ENCODE measurements at places on chromosomes 6 and 20. TPM values are rescaled to one million over a fixed set of nuclear protein-coding genes. Genes with fewer than 3 reads are reported as not detected.

Gene GNRH2
- polyA plus RNA-seq, result not detected

Gene CAGE1
- polyA plus RNA-seq, result not detected

Gene NRSN1
- not detected for polyA plus RNA-seq

Gene TUBB1
- 0.17 TPM for polyA plus RNA-seq

Gene SSR1
- 8.6 TPM for polyA plus RNA-seq

Gene RAD21L1
- not detected for polyA plus RNA-seq

GRCh38 chr6:167116109-167116837 lies 6.6 kb upstream of the CCR6 start:
- no peak for DNase-seq

DNA sequence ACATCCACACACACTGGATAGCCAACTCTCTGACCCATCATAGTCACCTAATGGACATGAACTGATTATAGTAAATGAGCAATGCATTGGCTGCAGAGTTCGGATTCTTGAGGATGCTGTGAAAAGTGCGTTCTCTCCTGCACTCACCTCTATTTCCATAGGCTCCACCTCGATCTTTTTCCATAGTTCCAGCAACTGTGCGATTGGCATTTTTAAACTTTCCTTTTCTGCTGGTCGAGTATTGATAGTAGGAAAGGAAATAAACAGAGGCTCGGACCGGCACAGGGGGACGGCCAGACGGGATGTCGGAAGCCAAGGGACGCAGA lies 94.4 kb downstream of the RNASET2 start:
- no peak for DNase-seq

DNA sequence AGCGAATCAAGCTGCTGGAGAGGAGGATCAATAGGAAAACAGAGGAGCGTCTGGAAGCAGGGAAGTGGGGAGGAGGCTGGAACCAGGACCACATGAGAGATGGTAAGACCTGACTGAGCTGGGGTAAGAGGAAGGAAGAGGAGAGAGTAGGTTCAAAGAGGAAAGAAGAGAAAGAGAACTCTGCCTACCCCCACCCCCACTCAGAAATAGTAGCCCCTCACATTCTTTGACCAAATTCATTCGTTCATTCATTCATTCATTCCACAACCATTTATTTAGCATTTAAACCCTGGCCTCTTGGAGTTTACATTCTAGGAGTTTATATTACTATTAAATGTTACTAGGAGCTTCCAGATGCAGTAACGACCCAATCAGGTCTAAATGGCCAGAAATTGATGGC lies 15.8 kb upstream of the HCK start:
- no peak for DNase-seq

DNA sequence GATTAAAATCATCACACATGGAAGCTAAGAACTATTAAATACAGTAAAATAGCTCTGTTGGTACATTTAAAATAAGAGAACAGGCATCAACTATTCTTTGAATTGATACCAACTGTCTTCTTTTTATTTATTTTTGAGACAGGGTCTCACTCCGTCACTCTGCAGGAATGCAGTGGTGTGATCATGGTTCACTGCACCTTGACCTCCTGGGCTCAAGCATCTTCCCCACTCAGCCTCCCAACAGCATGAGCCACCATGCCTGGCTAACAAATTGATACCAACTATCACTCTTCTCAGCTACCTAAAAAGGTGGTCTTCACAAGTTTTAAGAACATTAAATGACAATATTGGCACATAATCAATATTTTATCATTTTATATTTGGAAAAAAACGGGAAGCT lies 7.8 kb upstream of the PNISR start:
- no peak for DNase-seq

GRCh38 chr6:132712366-132712765 lies 1.5 kb downstream of the VNN1 start:
- DNase-seq, result no peak

DNA sequence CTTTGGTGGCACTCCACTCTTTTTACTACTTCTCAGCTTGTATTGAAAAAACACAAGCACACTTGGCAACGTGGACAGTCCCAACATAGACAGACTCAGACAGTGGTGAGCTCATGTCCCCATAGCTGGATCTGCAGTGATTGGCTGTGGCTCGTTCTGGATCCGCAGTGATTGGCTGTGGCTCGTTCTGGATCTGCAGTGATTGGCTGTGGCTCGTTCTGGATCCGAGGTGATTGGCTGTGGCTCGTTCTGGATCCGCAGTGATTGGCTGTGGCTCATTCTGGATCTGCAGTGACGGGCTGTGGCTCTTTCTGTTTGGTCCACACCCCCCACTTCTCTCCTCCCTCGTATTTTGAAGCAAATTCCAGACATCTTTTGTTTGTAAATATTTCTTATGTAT lies 28.0 kb downstream of the OSBPL2 start:
- DNase-seq, result no peak

DNA sequence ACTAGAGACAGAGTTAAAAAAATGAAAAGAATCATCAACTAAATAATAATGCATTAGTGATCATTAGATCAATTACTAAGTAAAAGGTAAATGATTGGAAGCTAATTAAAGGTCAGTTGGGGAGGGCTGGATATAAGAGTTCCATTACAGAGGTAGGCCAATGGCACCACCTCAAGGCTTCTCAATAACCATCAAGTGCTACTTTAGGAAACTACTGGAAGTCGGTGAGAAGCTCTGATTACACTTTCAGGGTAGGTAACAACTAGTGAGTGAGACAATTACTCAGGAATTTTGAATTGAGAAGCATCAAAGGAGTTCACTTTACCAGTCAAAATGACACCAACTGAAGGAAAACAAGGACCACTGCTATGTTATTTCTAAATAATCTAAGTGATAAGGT lies 90.2 kb upstream of the HDAC2 start:
- no peak for DNase-seq

DNA sequence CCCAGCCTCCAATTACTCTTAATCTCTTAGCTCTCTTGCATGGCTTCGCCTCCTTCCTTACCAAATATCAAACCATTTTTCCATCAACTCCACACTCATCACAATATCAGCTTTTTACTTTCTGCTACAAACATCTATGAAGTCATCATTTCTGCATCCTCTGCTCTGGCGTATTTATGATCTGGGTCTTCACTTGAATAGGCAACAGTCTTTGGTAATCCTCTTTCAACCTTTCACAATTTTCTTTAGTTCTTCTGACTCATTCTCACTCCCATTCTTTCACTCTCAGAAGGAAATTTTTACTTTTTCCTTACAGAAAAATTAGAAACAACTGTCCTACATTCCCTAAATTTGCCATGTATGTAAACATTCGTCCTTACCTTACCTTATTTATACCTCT lies 522.4 kb downstream of the HDGFL1 start:
- DNase-seq, result no peak

- no peak for DNase-seq
These were observed 1.2 kb downstream of the PDE7B start for GRCh38 chr6:135852746-135853145.
